ENCODE measurements at places on chromosomes 2 and 18.

- DNase-seq, result no peak
These were observed 119.4 kb downstream of the PHLPP1 start for GRCh38 chr18:62834715-62835114.

GRCh38 chr18:44569391-44570055 is 111.2 kb upstream of the SETBP1 start:
- DNase-seq, result no peak

DNA sequence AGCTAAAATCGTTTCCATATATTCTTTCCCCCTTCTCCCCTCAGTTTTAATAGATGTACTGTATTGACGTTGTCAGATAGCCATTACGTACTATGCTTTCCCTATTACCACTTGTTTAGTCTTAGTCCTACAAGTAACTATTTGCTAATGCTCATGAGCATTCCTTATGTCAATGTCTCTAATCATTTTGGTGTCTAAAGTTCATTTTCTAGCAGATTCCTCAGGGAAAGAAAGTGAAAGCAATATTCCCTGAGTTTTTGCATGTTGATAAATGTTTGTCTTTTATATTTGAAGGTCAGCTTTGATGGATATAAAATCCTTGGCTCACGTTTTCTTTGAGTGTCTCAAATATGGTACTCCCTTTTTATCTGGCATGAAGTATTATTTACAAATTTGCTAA is 253.3 kb upstream of the STON1 start:
- no peak for DNase-seq

DNA sequence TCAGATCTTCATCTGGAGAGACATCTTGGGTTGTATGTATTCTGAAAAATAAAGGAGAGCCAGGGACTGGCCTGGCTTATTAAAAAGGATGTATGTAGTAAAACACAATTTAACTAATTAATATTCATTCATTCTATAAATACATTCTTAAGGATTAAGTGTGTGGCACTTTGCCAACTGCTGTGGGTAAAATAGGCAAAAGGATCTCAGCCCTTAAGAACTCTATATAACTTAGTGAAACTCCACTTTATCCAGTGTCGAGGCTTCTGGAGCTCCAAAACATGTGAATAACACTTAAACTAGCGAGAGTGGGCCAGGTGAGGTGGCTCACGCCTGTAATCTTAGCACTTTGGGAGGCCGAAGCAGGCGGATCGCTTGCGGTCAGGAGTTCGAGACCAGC is 7.7 kb upstream of the STK39 start:
- DNase-seq, result no peak

- DNase-seq, result no peak
These were observed 219.7 kb upstream of the HS6ST1 start for GRCh38 chr2:128538396-128538795.

DNA sequence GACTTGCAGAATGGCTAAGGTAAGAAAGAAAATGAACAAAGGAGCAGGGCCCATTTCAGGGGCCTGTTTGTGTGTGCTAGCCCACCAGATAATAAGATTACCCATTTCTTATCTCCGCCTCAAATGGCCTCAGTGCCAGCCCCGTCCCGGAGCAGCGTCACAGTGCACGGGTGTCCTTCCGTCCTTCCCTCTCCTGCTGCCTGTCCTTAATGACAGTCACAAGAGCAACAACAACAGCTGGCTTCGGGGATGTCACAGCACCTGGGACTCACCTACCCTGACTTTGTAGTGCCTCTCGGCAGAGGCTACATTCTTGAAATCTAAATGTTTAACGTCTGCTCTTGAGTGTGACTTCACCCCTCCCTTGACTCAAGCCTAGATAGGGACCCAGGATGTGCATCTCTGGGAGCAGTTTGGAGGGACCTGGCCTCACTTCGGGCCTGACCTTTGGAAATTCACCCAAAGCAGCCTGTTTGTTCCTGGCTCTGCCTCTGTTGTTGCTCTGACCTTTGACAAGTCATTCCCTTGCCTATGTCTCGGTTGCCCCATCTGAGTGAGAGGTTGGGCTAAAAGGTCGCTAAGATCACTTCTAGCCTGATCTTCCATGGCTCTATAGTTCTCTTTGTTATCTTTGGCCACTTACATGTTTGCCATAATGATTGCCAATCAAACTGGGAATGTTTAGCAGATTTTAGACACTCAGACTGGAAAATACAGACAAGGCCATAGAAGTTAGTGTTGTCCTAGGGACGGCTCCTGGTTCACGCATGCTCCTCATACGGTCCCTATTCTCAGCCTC is 122.5 kb downstream of the KLHL29 start:
- DNase-seq, result no peak

GRCh38 chr2:112585873-112586464 is 1.6 kb downstream of the CHCHD5 start:
- DNase-seq, result no peak

- DNase-seq, result no peak
These were observed 395.9 kb downstream of the THSD7B start for GRCh38 chr2:137161250-137161649.

DNA sequence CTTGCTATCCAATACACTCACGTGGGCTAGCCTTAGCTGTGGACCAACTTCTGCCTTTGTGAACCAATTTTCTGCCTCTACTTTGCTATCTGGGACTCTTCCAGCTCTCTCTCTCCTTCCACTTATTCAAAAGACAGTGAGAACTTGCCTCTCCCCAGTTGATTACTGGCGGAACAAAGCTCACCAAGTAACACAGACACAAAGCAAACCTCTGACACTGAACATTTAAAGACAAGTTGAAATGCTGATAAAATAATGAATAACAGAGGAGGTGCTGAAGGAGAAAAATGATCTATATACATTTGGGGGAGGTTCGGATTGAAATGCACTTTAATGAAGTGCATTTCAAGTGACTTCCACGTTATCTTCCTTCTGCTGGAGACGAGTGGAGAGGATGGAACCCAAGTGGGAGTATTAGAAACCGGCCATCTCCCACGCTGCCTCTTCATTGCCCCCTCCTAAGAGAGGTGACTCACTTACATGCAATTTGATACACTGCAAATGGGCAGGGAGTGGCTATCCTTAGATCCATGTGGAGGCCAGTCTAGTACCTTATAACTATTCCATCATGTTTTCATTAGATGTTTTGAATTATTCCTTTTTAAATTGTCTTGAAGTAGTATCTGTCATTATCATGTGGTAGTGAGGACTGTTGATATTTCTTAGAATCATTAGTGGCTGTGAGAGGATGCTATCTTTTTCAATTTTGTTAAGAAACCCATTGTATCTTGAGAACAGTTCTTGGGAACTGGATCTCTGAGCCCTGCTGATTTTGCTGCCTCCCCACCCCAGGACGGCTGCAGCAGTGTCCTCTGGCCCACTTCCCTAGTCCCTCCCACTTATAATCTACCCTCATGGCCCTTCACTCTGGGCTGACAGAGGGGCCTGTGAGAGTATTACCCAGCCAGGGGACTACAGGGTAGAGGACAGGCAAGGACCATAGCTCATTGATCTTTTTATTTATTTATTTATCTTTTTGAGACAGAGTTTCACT is 6.0 kb upstream of the GLI2 start:
- no peak for DNase-seq

DNA sequence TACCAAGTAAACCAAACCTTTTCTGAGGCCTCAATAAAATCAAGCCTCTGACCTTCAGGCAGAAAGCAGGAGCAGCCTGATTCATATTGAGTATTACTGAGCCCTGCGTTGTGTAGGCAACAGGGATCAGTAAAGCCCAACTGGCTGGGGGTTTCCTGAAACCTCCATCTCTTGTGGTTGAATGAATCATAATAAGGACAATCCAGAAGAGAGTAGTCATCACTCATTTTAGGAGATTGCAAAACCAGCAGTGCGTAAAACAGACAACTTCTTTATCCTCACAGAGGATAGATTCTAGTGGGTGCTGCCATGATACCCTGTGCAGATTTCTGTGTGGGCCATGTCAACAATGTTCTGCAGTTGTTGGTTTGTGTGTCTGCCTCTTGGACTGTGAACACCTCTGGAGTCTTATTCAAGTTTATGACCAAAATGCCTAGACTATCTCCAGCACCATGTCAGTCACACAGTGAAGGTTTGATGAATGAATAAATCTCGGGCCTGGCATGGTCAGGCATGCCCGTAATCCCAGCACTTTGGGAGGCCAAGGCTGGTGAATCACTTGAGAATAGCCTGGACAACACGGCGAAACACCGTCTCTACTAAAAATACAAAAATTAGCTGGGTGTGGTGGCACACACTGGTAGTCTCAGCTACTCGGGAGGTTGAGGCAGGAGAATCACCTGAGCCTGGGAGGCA is 51.8 kb upstream of the RAB27B start:
- no peak for DNase-seq

- DNase-seq, result no peak
These were observed 78.8 kb upstream of the PELI1 start for GRCh38 chr2:64223055-64223454.

DNA sequence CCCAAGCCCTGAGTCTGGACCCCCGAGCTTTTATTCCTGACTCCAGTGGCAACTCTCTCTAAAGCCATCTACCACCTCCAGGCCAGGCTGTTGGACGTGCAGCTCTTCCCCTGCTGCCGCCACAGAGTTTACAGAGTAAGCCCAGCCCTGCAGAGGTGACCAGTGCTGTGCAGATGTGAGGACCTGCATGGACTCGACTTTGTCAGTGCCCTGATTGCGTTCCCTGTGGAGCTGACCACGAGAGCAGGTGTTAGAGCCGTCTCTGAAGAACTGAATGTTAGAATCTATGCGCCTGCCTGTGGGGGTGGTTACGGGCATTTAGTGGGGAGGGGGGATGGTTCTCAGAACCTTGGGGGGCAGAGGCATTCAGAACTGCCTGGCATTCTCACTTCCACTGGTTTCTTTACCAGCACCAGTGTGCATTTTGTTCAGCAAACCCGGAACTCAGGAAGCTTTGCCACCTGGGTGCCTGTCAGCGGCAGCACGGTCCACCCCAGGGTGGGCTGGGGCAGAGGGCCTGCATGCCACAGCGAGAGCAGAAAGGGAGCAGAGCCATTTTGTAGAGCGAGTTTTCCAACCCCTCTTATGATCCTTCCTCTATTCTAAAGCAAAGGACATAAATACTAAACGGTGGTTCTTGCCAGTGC is 137.9 kb downstream of the KLHL29 start:
- DNase-seq, result no peak

- DNase-seq, result no peak
These were observed 136.9 kb upstream of the CAB39 start for GRCh38 chr2:230575642-230576324.

DNA sequence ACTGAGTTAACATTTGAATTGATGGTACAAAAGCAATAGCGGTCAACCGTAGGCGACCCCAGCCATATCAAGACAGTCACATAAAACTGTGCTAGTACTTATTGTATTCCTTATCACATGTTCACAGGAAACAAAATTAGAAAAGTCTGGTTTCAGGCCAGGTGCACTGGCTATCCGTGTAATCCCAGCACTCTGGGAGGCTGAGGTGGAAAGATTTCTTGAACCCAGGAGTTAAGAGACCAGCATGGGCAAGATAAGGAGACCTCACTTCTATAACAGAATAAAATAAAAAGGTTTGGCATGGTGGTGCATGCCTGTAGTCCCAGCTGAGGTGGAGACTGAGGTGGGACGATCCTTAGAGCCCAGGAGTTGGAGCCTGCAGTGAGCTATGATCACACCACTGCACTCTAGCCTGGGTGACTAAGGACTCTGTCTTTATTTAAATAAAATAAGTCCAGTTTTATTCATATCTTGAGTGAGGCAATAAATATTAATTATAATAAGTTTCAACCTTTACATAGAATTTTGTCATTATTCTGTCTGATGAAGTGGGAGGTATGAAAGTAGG is 84.1 kb upstream of the RGPD4 start:
- DNase-seq, result no peak

DNA sequence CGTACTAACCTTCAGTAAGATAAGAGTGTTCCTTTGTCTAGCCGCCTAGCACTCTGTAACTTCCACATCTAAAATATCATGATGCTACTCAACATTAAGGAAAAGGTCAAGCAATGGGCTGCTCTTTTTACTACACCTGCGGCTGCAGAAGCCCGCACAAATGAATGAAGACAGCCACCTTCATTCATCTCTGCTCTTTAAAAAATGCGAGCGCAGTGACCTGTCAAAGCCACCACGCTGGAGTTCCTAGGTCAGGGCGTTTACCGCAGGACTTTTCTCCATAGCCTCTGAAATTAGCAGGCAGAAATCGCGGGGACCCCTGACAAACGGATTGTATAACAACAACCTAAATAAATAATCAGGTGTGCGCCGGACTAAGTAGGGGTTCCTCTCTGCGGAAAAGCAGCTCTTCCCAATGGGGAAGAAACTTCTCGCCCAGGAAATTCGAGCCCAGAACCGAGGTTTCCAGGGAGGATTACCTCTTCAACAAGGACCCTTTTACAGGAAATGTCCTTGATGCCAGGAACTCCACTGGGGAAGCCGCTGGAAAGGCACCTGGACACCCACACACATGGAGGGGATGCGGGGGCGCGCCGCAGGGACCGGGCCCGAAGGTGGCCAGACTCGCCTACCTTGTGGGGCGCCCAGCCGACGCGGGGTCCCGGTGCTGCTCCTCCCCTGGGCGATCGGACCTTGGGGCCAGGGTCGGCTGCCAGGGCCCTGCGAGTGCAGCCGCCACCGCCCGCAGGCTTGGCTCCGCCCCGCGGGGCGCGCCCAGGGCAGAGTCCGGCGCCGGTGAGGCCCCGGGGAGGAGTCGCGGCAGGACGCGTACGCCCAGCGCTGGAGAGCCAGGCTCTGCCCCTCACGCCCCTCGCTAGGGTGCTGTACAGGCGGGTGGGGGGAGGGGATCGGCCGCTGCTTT is at the start of gene CCDC68:
CCDC68 (minus strand) TSS at position 758 of the 922 bp plus-strand sequence. CDS start 16,670 bp downstream, outside the sequence.
- DNase-seq, result peak; percentile 68

- DNase-seq, result no peak
These were observed 212.8 kb downstream of the BCL2 start for GRCh38 chr18:63106727-63107126.

DNA sequence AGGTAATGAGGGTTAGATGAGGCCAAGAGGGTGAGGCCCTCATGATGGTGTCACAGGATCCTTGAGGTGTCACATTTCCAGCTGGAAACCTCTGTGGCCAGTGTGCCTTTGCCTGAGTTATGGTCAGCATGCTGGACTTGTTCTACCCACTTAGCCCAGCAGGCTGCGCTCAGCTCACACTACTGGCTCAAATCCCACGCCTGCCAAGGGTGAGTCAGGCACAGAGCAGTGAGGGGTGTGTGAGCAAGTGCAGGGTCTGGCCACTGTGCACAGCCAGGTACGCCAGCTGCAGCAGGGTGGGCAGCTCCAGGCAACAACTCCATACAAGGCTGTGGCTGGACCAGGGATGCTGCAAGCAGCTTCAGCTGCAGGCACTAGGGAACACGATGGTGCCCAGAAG is 616.6 kb upstream of the FSHR start:
- peak; percentile 11 for DNase-seq

All from right lung (tissue), 10 donors.